ENCODE measurements at places on chromosomes 6 and 20. TPM values are rescaled to one million over a fixed set of nuclear protein-coding genes. Genes with fewer than 3 reads are reported as not detected.

DNA sequence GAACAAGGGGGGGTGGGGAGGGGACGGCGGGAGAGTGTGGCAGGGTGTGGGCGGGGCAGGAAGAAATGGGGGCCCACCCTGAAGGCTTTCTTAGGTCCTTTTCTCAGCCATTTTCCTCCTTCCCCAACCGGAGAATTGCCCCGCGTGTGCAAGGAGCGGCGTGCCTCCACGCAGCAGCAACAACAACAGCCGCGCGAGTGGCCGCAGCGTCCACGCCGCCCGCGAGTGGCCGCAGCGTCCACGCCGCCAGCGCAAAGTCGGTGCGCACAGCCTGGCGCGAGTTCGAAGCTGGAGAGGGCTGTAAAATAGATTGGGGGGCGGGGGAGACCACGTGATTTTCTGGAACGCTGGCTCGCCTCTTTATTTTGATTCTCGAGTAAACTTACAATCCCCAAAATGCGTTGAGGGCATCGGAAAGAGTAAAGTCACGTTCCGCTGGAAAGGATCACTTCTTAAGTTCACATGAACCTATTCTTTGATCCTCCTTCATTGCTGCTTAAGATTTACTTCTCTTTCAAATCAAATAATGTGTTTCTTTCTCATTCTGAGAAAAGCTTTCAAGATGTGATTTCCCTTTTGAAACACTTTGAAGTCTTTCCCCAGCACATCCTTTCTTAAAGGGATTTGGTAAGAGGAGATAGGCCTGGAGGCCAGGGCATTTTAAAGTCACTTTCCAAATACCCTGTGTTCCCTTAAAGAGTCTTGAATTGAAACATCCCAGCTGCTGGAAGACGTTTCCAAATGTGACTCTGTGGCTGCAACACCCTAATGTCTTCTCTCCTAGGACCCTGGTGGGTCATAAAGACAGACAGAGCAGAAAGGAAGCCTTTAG is 66.7 kb upstream of the ZNF217 start:
- H3K27me3 ChIP-seq, result no peaks in the 10 kb centered on the region
- peak overlapping the region; percentile 55 for H3K4me3 ChIP-seq
- H3K4me1 ChIP-seq, result no peaks in the 10 kb centered on the region
- H3K27ac ChIP-seq, result peak overlapping the region; percentile 70
- H3K36me3 ChIP-seq, result no peaks in the 10 kb centered on the region

DNA sequence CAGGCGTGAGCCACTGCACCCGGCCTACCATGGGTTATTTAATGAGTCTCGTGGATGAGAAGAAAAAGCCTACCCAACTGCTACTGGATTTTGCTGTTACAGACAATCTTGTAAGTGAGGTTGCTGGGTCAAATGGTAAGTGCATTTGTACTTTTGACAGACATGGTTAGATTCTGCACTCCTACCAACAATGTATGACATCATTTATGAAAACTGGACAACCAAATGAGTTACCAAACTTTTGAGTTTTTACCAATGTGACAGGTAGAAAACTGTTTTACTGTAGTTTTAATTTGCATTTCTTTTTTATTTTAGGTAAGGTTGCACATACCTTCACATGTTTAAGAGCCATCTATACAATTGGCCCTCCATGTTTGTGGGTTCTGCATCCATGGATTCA is 48.2 kb downstream of the PDSS2 start:
- no peaks in the 10 kb centered on the region for H3K36me3 ChIP-seq
- H3K27me3 ChIP-seq, result no peaks in the 10 kb centered on the region
- no peaks in the 10 kb centered on the region for H3K4me1 ChIP-seq
- H3K4me3 ChIP-seq, result no peak overlapping the region
- H3K27ac ChIP-seq, result no peak overlapping the region

DNA sequence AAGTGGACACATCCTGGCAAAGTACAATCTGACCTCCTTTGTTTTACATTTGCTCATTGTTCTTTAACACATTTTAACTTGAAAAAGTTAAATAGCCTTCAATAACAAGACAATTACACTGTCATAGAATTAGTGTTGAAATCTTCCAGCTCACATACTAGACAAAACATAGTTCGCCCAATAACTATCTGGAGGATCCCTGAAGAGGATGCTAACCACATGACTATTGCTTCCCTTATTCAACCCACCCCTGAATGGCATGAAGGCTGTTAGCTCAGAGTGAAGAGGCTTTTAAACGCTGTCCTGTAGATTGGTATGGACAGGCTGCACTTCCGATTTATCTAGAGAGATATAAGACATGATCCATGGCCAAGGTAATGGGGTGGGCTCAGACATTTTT is 15.0 kb upstream of the DSE start:
- no peak overlapping the region for H3K27ac ChIP-seq
- no peak for DNase-seq
- no peaks in the 10 kb centered on the region for H3K27me3 ChIP-seq
- no peak overlapping the region for H3K4me3 ChIP-seq
- no peaks in the 10 kb centered on the region for H3K36me3 ChIP-seq

Gene RIOK1
- total RNA-seq, result 8.5 TPM

DNA sequence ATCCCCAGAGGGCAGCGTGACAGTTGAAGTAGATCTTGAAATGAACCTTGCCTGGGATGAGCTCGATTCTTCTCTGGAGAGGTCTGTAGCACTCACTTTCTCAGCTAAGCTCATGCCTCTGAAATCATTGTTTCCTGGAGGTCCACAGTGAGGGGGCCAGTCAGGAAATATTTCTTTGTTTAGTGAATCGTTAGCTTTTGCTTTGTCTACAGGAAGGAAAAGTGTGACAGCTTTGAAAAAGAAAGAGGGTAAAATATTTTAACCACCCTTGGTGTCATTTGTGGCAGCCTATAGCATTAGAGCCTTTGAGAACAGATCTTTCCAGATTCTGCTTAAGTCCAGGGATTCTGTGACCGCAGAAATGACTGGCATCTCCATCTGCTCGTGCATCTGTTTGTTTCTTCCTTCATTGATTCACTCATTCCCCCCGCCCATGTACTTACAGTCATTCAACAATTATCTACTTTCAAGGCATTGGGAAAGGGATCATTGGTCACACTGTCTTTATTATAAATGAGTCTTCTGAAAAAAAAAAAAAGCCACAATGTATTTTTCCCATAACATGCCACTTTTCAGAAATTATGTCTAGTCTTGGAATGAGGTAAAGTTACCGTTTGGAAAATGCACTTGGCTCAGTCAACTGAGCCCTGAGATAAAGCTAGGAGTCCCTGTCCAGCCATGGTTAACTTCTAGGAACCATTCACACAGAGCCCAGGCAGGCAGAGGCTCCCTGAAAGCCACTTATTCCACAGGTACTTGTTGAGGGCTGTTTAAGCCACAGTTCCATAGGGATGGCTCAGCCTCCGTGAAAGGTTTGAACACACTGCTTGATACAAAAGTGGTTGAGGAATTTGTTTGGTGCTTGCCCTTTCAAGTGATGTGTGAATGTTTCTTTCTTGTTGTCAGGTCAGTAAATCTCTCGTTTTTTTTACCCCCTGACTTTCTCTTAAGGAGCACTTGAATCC is 86.0 kb downstream of the TIAM2 start:
- no peak overlapping the region for H3K27ac ChIP-seq
- no peaks in the 10 kb centered on the region for H3K4me1 ChIP-seq
- H3K36me3 ChIP-seq, result no peaks in the 10 kb centered on the region
- H3K27me3 ChIP-seq, result no peaks in the 10 kb centered on the region
- DNase-seq, result no peak
- no peak overlapping the region for H3K4me3 ChIP-seq

Gene HAO1
- total RNA-seq, result not detected

Gene CLPSL1
- not detected for total RNA-seq

Gene MAS1
- not detected for total RNA-seq

- no peak overlapping the region for H3K4me3 ChIP-seq
- no peaks in the 10 kb centered on the region for H3K4me1 ChIP-seq
- H3K36me3 ChIP-seq, result peaks cover 49% of the 10 kb centered on the region
- H3K27ac ChIP-seq, result no peak overlapping the region
- no peaks in the 10 kb centered on the region for H3K27me3 ChIP-seq
These were observed 70.5 kb downstream of the RREB1 start for GRCh38 chr6:7178280-7178679.

DNA sequence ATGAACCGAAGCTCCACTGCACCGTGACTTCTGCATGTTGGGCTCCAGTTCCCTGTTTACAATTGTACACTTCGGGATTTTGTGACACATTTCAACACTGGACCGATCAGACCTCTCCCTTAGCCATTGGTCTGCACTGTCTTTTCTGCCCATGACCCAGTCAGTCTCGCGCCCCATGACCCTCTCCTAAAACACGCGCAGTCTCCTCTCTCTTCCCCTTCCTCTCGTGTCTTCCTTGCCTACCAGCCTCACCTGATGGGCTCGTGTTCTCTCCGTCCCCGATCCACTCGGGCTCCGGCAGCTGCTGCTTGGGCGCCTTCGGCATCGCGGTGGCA is 535 bp upstream of the ABCF1 start:
- DNase-seq, result no peak
- no peaks in the 10 kb centered on the region for H3K27me3 ChIP-seq
- peak overlapping the region; percentile 67 for H3K4me3 ChIP-seq
- H3K4me1 ChIP-seq, result peaks cover 30% of the 10 kb centered on the region
- H3K36me3 ChIP-seq, result no peaks in the 10 kb centered on the region
- peak overlapping the region; percentile 96 for H3K27ac ChIP-seq

- H3K4me1 ChIP-seq, result no peaks in the 10 kb centered on the region
- DNase-seq, result no peak
These were observed 115.4 kb downstream of the LAMP5 start for GRCh38 chr20:9629831-9630230.

Gene TMEM200A
- not detected for total RNA-seq

DNA sequence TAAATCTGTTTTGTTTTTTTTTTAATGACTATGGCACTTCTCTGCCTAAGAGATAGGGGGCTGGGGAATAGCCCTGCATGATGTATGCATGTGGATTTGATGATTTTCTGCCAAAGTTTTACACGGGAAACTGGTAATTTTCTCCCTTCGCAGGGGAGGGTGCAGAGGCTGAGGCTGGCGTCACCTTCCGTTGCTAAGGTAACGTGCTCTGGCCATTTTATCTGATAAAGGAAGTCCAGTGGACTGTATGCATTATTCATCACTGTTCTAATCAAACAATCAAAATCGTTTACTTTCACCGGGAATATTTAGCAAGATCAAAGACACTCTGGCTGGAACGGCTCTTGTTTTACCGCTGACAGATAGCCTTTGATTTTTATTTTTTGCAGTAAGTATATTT is 789 bp downstream of the PHACTR1 start:
- H3K4me3 ChIP-seq, result no peak overlapping the region
- no peak for DNase-seq
- no peaks in the 10 kb centered on the region for H3K27me3 ChIP-seq
- H3K36me3 ChIP-seq, result no peaks in the 10 kb centered on the region
- H3K27ac ChIP-seq, result no peak overlapping the region

DNA sequence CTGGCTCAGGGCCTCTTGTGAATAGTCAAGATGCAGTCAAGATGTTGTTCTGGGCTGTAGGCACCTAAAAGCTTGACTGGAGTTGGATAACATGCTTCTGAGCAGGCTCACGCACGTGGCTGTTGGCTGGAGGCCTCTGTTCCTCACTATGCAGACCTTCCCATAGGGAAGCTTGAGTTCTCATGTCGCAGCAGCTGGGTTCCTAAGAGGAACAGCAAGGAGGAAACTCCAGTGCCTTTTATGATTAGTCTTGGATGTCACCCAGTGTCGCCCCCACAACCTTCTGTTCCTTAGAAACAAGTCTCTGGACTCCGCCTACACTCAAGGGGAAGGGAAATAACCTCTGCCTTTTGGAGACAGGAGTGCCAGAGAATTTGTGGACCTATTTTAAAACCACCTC is 210.7 kb downstream of the BCAS1 start:
- no peak overlapping the region for H3K4me3 ChIP-seq
- H3K36me3 ChIP-seq, result no peaks in the 10 kb centered on the region
- H3K4me1 ChIP-seq, result no peaks in the 10 kb centered on the region

DNA sequence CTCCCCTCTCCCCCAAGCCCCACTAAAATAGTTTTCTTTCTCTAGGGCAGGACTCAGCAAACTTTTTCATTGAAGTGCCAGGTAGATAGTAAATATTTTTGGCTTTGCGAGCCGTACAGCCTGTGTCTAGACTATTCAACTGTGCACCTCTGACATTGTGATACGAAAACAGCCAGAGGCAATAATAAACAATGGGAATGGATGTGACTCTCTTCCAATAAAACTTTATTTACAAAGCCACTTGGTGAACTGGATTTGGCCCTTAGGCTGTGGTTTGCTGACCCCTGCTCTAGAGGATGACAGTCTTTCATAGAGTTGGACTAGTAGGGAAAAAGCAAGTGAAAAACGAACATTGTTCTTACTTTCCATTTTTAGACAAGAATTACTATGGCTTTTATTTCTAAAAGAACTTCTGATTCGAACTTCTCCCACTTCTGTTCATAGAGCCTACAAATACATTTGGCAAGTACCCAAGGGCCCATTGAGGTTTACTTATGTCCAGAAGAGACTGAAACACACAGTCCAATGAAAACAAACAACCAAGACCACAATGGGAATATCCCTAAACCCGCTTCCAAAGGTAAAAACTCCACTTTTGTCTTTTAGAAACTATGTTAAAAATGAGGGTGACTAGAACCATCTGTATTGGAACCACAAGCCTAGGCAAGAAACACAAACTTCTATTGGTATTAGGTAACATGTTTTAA is 46.4 kb upstream of the CDKAL1 start:
- H3K4me1 ChIP-seq, result no peaks in the 10 kb centered on the region
- no peaks in the 10 kb centered on the region for H3K27me3 ChIP-seq
- no peak overlapping the region for H3K27ac ChIP-seq
- peaks cover 19% of the 10 kb centered on the region for H3K36me3 ChIP-seq

GRCh38 chr6:153966001-153966400 is 73.0 kb upstream of the OPRM1 start:
- H3K4me3 ChIP-seq, result no peak overlapping the region
- H3K36me3 ChIP-seq, result no peaks in the 10 kb centered on the region
- no peak overlapping the region for H3K27ac ChIP-seq
- H3K4me1 ChIP-seq, result no peaks in the 10 kb centered on the region
- no peak for DNase-seq
- no peaks in the 10 kb centered on the region for H3K27me3 ChIP-seq

GRCh38 chr6:125002406-125002741 is 40.1 kb downstream of the RNF217 start:
- no peaks in the 10 kb centered on the region for H3K27me3 ChIP-seq
- H3K36me3 ChIP-seq, result no peaks in the 10 kb centered on the region
- peak overlapping the region; percentile 20 for H3K4me3 ChIP-seq
- H3K4me1 ChIP-seq, result peaks cover 31% of the 10 kb centered on the region
- DNase-seq, result no peak

- H3K27ac ChIP-seq, result no peak overlapping the region
- H3K36me3 ChIP-seq, result no peaks in the 10 kb centered on the region
- no peaks in the 10 kb centered on the region for H3K4me1 ChIP-seq
- H3K4me3 ChIP-seq, result no peak overlapping the region
- no peaks in the 10 kb centered on the region for H3K27me3 ChIP-seq
These were observed 52.9 kb upstream of the TAF8 start for GRCh38 chr6:41997456-41997855.

DNA sequence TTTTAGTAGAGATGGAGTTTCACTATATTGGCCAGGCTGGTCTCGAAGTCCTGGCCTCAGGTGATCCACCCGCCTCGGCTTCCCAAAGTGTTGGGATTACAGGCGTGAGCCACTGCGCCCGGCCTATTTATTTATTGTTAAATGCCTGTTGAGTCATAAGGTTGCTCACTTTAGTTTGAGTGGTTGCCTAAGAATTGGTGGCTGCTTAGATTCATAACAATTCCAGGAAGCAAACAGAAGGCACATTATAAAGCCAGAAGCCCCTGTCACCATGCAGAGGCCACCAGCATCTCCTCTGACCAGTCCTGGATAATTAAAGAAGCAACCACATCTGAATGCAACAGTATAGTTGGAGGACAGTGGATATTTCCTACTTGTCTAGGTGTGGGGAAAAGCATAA is 24.0 kb upstream of the ARMH2 start:
- H3K4me3 ChIP-seq, result no peak overlapping the region
- no peaks in the 10 kb centered on the region for H3K36me3 ChIP-seq
- H3K27ac ChIP-seq, result no peak overlapping the region
- no peak for DNase-seq
- H3K4me1 ChIP-seq, result no peaks in the 10 kb centered on the region

Gene PSORS1C1
- total RNA-seq, result 0.33 TPM

Measured in right atrium auricular region (tissue), 2 donors.